Neural crest cell (in vitro differentiated cells): ENCODE measurements at places on chromosomes 5 and 9. TPM values are rescaled to one million over a fixed set of nuclear protein-coding genes. Genes with fewer than 3 reads are reported as not detected.

- peaks cover 66% of the 10 kb centered on the region for H3K27me3 ChIP-seq
- no peak overlapping the region for H3K27ac ChIP-seq
- H3K36me3 ChIP-seq = no peaks in the 10 kb centered on the region
- DNase-seq = no peak
These were observed 30.9 kb upstream of the OLFM1 start for GRCh38 chr9:135056541-135056940.

DNA sequence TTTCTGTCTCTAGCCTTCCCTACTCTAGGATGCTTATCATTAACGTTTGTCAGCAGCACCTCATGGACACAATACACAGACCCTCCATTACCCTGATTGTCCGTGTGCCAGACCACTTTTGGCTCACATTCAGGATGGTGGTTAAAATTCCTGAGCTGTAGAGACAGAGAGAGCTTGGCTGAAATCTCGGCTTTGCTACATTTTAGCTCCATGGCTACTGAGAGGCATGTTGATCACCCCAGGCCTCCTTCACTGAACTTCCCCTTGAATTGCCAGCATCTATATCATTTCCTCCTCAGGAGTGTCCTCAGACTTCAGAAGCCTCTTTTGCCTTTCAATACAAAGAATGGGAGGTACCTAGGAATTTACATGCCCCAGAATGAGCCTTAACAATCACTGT, 104.7 kb upstream of the ISL1 start:
- H3K36me3 ChIP-seq = no peaks in the 10 kb centered on the region
- H3K27me3 ChIP-seq = no peaks in the 10 kb centered on the region
- H3K27ac ChIP-seq = no peak overlapping the region
- no peak overlapping the region for H3K4me3 ChIP-seq

GRCh38 chr9:127225801-127226625, 38.6 kb upstream of the GARNL3 start:
- no peak for DNase-seq
- no peaks in the 10 kb centered on the region for H3K36me3 ChIP-seq
- peaks cover 7% of the 10 kb centered on the region for H3K4me1 ChIP-seq
- peak overlapping the region; percentile 77 for H3K4me3 ChIP-seq
- no peak overlapping the region for H3K27ac ChIP-seq
- H3K27me3 ChIP-seq = peaks cover 48% of the 10 kb centered on the region

GRCh38 chr5:110549301-110549700, 177.2 kb downstream of the TMEM232 start:
- no peaks in the 10 kb centered on the region for H3K27me3 ChIP-seq
- no peak overlapping the region for H3K4me3 ChIP-seq
- no peaks in the 10 kb centered on the region for H3K4me1 ChIP-seq
- H3K36me3 ChIP-seq = no peaks in the 10 kb centered on the region

DNA sequence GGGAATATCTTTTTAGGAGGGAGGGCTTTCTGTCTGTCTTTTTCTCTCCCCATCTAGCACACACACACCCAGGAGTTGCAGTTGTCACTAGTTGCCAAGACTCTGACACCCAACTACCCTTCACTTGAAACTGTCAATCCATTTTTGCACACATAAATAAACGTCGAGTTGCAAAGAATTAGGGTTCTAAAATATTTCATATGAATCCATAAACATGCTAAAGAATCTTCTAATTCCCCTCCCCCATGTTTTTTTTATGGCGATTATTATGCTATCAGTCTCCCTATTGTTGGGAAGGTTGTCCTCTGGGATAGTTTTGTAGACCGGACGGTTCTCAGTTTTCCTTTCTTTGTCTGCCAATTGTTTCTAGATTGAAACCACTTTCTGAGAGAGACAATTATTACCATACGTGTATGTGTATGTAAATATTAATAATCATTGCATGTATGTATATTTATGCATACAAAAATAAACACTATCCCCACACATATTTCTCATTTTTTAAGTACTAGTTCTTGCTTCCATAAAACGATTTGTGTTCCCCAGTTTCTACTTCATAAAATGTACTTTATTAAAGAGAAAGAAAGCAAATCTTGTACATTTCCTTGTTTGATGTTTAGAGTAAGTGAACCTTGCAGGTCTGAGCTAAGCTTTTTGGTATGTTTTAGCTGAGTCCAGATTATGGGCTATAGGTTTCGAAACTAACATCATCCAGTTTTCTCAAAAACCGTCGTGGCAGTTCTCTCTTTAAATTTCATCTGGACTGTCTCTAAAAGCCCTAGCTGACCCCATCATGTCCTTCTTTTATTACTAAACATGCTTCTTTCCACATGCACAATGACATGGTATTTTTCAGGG, 165.0 kb upstream of the MPDZ start:
- H3K4me3 ChIP-seq = no peak overlapping the region
- no peaks in the 10 kb centered on the region for H3K27me3 ChIP-seq
- H3K4me1 ChIP-seq = peaks cover 29% of the 10 kb centered on the region
- no peak overlapping the region for H3K27ac ChIP-seq
- H3K36me3 ChIP-seq = no peaks in the 10 kb centered on the region

Gene SOX30
- not detected in 2 replicates for total RNA-seq

DNA sequence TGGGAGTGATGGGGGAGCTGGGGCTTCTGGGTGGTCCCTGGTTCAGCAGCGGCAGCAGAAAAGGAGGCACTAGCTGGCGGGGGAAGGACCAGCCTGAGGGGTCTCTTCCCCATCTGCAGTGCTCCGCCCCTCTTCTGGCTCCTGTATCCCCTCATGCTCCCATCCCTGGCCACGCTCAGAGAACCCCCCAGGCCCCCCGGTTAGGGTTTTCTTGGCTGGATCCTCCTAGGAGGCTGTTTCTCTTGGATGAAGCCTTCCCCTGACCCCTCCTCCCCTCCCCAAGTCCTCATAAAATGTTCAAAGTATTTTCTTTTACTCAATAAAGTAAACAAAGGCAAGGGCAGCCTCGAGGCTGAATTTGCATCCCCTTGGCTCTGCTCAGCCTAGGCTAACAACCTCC, 60.8 kb downstream of the FGF18 start:
- H3K4me1 ChIP-seq = no peaks in the 10 kb centered on the region
- H3K36me3 ChIP-seq = no peaks in the 10 kb centered on the region
- no peaks in the 10 kb centered on the region for H3K27me3 ChIP-seq
- no peak overlapping the region for H3K4me3 ChIP-seq
- DNase-seq = no peak

- H3K4me1 ChIP-seq = peaks cover 20% of the 10 kb centered on the region
- DNase-seq = no peak
- H3K27me3 ChIP-seq = no peaks in the 10 kb centered on the region
- peaks cover 13% of the 10 kb centered on the region for H3K36me3 ChIP-seq
These were observed 81.3 kb downstream of the SUSD1 start for GRCh38 chr9:112093870-112094216.

DNA sequence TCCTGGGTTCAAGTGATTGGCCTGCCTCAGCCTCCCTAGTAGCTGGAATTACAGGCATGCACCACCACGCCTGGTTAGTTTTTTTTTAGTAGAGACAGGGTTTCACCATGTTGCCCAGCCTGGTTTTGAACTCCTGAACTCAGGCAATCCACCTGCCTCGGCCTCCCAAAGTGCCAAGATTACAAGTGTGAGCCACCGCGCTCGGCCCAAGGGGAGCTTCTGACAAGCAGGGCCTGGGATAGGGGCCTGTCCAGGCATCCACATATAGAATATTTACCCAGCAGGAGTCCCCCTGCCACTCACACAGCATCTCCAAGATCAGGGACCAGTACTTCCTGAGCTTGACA, 10.1 kb downstream of the IRF1 start:
- peaks cover 8% of the 10 kb centered on the region for H3K4me1 ChIP-seq
- H3K4me3 ChIP-seq = no peak overlapping the region
- H3K27me3 ChIP-seq = no peaks in the 10 kb centered on the region

- H3K4me1 ChIP-seq = peaks cover 13% of the 10 kb centered on the region
- H3K4me3 ChIP-seq = no peak overlapping the region
- no peak for DNase-seq
- H3K36me3 ChIP-seq = no peaks in the 10 kb centered on the region
- H3K27me3 ChIP-seq = no peaks in the 10 kb centered on the region
These were observed 30.3 kb upstream of the LCP2 start for GRCh38 chr5:170327829-170328228.

- H3K27ac ChIP-seq = no peak overlapping the region
- H3K36me3 ChIP-seq = no peaks in the 10 kb centered on the region
- H3K27me3 ChIP-seq = no peaks in the 10 kb centered on the region
These were observed 13.0 kb downstream of the SH3PXD2B start for GRCh38 chr5:172441262-172441751.

Gene FST
- total RNA-seq = 4.0 and 7.2 TPM in 2 replicates

- H3K36me3 ChIP-seq = no peaks in the 10 kb centered on the region
- no peaks in the 10 kb centered on the region for H3K27me3 ChIP-seq
- no peak overlapping the region for H3K27ac ChIP-seq
These were observed 37.7 kb downstream of the SAR1B start for GRCh38 chr5:134594797-134595457.

Gene ENTREP1
- total RNA-seq = 0.36 and 0.44 TPM in 2 replicates

Gene LIFR
- total RNA-seq = 19.6 and 21.3 TPM in 2 replicates

Gene BTNL8
- not detected in 2 replicates for total RNA-seq

DNA sequence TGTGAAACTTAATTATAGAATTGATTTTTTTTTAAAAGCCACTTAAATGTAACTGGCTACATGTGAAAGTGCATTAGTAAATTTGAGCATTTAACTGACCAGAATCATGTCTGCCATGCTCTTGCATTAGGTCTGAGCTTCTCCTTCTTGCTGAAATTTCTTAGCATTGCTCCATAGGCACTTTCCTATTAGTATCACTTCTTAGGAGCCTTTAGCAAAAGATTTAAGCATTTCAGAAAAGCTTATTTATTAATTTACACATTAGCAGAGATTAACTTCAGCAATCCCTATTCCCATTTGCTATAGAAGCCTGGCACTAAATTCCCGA, 211.0 kb downstream of the SNX18 start:
- no peaks in the 10 kb centered on the region for H3K36me3 ChIP-seq
- no peak overlapping the region for H3K4me3 ChIP-seq
- no peak for DNase-seq
- H3K27me3 ChIP-seq = no peaks in the 10 kb centered on the region

DNA sequence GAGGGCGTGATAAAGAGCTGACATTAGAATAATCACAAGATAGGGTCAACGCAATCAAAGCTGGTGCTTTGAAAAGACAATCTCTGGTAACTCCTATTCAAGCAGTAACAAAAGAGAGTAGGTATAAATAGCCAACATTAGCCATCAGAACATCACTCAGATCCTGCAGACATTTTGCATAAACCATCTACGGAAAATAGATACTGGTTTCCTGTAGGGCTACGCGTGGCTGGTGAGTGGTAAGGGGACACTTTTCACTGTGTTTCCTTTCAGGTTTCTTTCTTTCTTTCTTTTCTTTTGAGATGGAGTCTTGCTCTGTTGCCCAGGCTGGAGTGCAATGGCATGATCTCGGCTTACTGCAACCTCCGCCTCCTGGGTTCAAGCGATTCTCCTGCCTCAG, 22.3 kb downstream of the TTF1 start:
- no peaks in the 10 kb centered on the region for H3K27me3 ChIP-seq
- H3K4me3 ChIP-seq = no peak overlapping the region
- no peak overlapping the region for H3K27ac ChIP-seq
- no peaks in the 10 kb centered on the region for H3K4me1 ChIP-seq
- peaks cover 3% of the 10 kb centered on the region for H3K36me3 ChIP-seq

- no peaks in the 10 kb centered on the region for H3K27me3 ChIP-seq
- DNase-seq = no peak
- peaks cover 20% of the 10 kb centered on the region for H3K4me1 ChIP-seq
These were observed 30.4 kb downstream of the RNF145 start for GRCh38 chr5:159178978-159179377.
